ENCODE measurements at places on chromosomes 5 and 9. TPM values are rescaled to one million over a fixed set of nuclear protein-coding genes. Genes with fewer than 3 reads are reported as not detected.

- no peak for DNase-seq
Measured at GRCh38 chr5:3348576-3349535, 246.8 kb upstream of the IRX1 start.

- peak; percentile 22 for DNase-seq
Measured at GRCh38 chr5:22242532-22242931, 610.6 kb downstream of the CDH12 start.

The TOR4A gene
- total RNA-seq, result 1.5 TPM

GRCh38 chr9:34587271-34587670 lies 2.3 kb downstream of the CNTFR start:
- DNase-seq, result no peak

GRCh38 chr5:112581811-112582320 lies 155.8 kb upstream of the APC start:
- DNase-seq, result no peak

- no peak for DNase-seq
Measured at GRCh38 chr5:27140831-27141230, 102.4 kb upstream of the CDH9 start.

DNA sequence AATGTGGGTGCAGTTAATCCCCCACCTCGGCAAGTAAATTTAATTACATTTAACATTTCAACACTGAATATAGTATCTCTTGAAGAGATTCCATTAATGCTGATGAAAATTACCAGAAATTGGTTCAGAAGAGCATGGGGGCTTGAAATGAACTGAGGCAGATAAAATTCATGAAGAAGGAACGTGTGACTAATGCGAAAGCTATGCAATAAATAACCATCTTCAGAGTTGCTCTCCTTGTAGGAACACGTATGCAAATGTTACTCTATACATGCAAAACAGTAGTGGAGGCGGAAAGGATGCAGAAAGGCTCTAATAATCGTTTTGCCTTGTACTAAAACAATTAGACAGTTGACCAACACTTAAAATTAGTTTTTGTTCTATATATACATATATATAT lies 320.2 kb downstream of the CTNND2 start:
- DNase-seq, result no peak

The TAF11L8 gene
- not detected for total RNA-seq

GRCh38 chr9:98150721-98151120 lies 31.7 kb upstream of the TRIM14 start:
- DNase-seq, result no peak

DNA sequence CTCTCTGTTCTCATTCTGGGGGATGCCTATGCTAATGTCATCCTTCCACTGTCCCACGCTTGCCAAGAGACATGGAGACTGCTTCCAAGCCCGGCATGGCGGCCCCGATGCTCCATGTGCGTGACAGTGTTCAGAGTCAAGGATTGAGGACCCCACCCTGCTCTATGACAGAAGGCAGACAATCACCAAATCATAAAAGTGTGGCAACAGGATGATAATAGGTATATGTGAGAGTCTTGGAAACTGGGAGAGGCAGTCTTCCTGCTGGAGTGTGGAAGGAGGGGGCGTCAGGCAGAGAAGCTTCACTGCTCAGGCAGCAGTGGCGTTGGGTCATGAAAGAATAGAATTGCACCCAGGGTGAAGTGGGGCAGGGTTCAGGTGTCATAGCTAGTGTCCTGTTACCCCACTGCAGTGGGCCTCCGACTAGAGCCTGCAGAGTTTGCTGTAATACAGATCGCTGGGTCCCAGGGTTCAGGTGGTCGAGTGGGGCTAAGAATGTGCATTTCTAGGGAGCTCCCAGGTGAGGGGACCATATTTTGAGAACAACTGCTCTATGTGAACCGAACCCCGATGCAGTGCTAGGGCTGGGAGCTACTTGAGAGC lies 12.5 kb upstream of the GADD45G start:
- DNase-seq, result no peak

DNA sequence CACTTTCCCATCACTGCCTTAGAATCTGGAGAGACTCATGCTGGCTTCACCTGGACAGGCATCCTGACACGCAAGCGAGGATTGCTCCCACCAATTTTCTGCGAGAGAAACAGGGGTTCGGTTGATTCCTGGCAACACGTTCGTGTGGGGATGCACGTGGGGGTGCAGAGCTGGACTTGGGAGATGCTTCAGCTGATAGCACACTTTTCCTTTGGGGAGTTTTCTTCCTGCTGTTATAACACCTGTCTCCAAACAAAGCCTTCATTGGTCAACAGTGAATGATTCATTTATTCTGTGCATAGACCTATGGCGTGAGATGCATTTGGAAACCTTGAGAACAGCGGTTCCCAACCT lies 50.0 kb downstream of the ROPN1L start:
- no peak for DNase-seq

The TPPP gene
- 44.5 TPM for total RNA-seq

The PSMD5 gene
- 48.5 TPM for total RNA-seq

DNA sequence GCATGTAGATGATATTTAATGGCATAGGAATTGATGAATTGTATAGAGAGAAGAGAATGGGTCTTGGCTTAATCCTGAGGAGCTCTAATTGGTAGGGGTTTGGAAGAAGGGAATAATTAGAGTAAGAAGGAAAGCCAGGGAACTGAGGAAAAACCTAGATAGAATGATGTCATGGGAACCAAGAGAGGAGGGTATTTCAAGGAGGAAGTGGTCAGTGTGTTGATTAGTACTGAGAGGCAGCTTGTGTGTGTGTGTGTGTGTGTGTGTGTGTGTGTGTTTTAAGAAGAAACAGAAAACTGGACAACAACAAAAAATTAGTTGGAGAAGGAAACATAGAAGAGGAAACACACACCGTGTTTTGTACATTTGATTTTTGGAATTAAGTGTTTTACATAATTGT lies 42.8 kb downstream of the MAST4 start:
- DNase-seq, result no peak

The C1QTNF2 gene
- total RNA-seq, result 1.0 TPM

DNA sequence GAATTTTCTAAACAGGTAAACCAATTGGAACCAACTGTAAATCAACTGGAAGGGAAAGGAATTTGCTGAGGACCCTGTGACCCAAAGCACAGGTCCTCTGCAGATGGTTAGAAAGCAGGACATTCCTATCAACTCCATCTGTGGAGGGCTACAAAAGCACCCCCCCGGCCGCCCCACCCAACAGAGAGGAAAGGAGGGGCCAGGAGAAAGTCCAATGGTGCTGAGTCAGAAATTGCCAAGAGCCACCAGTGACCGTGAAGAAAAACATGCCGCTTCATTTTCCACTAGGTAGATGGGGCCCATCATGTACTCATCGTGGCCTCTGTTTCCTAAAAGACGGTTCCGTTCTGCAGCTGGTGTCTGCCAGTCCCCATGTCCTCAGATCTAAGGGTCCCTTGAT lies 66.3 kb downstream of the RAPGEF1 start:
- no peak for DNase-seq

DNA sequence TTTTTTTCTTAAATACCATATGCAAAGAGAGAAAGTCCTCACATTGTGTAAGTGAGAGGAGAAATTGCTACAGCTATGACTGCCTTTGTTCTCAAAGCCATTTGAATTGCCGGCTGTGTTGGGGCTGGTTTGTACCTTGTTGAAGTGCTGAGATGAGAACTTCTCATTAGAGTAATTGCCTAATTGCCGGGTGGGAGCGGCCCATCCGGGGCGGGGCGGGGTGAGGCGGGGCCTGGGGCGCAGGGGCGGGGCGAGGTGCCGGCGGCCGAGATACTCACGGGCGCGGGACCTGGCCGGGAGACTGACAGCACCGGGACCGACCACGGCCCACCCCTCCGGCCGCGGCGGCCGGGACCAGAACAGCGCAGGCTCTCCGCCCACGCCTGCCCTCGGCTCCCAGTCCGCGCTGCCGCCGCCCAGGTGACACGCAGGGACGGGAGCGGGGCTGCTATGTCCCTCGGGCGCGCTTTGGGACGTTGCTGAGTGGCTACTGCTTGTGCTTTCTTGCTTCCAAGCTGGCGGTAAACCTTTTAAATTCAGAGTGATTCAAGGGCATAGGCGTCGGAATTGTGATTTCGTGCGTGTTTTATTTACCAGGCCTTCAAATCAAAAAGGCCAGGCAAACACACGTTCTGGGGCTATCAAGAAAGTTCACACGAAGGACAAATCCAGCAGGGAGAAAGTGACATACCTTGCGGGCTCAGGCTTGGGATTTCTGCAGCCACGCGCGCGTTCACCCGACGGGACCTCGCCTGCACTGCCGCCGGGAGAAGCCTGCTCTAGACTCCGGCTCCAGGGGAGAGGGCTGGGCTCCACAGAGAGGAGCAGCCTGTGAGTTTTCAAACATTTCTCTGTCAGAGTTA lies 269.1 kb downstream of the FANCC start:
- peak; percentile 65 for DNase-seq

DNA sequence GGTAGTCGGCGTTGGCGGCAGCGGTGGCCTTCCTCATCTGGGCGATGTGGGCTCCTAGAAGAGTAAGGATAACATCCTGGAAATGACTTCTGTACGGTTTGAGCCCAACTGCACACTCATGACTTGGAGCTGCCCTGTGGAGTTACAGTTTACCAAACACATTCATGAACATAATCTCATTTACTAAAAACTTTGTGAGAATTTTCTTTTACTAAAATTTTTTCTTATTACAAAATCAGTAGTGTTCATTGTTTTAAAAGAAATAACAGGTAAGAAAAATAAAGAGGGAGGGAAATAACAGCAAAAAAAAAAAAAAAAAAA lies 5.3 kb downstream of the FOXE1 start:
- DNase-seq, result no peak

The FST gene
- total RNA-seq, result 0.98 TPM

DNA sequence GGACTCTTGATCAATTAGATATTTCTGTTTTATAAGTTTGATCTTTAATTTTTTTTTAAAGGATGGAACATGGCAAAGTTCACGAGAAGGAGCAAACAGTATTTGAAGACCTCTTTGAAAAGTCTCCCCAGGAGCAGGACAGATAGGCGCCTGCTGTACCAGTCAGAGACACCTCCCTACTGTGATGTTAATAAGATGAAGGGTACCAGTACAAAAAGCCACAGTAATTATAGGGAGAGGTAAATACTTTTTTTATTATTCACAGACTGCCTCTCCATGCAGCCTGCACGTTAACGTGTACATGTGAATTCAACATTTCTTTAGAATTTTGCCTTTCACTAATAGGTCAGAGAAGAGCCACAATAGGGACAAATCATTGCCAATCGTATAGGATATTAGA lies 146.5 kb upstream of the CDH6 start:
- DNase-seq, result no peak

The PCDHGB2 gene
- total RNA-seq, result 8.9 TPM

GRCh38 chr5:57900381-57900944 lies 417.9 kb upstream of the ACTBL2 start:
- DNase-seq, result no peak

The FOXD4L5 gene
- not detected for total RNA-seq

DNA sequence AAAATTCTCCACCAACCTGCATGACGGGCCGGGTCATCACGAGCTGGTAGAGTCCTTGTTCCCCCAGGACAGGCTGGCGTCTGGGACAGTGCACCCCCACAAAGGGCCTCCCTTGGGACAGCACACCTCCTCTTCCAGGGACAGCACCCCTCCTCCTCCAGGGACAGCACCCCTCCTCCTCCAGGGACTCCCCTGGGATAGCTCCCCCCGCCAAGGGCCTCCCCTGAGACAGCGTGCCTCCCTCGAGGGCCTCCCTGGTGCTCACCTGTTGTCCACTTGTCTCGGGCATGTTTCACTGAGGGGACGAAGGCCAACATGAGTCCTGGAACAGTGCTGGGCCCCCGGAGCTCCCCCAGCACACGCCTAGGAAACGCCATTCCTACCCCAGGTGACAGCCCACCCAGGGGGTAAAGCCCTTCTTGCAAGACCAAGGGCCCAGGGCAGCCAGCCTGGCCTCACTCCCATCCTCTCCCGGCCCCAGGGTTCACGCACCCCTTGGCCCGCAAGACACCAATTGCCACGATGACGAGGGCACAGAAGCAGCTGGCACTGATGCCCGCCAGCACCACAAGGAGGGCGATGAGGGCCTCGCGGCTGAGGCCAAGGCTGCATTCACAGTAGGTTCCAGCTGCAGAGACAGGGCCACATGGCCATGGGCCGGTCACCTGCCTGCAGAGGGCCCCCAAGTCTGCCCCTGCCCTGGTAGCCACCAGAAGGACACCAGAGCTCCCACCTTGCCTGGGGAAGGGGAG lies 531 bp downstream of the TMEM210 start:
- DNase-seq, result no peak

- DNase-seq, result peak; percentile 49
Measured at GRCh38 chr9:37197158-37198038, 77.0 kb downstream of the ZCCHC7 start.

GRCh38 chr9:93650448-93650847 lies 74.1 kb downstream of the PHF2 start:
- DNase-seq, result peak; percentile 9

- DNase-seq, result no peak
Measured at GRCh38 chr9:14690948-14691730, 2.1 kb downstream of the ZDHHC21 start.

The PCYOX1L gene
- total RNA-seq, result 25.4 TPM

DNA sequence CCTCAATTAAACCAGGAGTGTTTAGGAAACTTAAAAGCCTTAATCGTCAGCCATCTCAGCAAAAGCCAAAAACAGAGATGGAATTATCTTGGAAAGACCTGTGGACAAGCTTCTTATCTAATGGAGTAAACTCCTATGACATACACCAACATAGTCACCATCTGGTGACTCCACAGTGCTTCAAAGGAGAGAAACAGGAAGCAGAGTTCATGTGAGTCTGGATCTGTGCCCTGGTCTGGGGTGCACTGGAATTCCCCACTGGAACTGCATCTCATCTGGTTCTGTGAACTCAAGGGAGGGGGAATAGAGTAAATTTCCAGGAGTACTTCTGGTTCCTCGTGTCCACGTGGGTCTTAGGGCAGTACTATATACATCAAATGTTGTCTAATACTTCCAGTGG lies 36.3 kb upstream of the KCNN2 start:
- DNase-seq, result no peak

The REEP2 gene
- total RNA-seq, result 232 TPM

DNA sequence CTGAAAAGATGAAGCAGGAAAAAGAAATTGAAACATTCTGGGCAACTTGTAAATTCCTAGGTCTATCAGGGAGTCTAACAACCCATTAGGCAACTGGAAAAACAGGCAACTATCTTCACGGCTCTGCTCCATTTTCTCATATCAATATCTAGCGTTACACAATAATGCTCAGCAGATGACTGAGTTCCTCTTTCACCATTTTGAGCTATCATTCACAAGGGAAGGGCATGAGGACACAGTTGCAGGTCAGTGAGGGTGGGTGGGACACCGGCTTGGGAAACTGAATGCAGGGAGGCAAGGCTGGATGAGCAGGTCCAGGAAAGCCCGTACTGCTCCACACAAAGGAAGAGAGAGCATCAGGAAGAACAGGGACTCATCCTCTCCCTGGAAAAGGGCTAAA lies 67.0 kb downstream of the FRMD3 start:
- DNase-seq, result no peak

DNA sequence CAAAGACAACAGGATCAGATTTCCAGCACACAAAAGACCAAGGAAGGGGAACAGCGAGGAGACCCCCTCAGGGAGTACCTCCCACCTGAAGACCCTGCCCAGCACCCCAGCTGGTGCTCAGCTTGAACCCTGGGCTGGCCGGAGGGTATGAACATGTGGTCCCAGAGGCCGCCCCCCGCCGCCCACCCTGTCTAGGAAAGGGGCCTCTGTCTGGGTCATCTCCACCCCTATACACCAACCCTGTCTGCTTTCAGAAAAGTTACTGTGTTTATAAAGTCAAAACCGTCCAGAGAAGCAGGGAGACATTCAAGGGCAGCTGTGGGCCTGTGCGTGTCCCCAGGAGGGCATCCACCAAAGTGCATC lies 72.2 kb downstream of the ADAMTS2 start:
- DNase-seq, result peak; percentile 18

GRCh38 chr9:21402386-21403251 lies 6.3 kb upstream of the IFNA8 start:
- peak; percentile 57 for DNase-seq

The GRM6 gene
- not detected for total RNA-seq

Data from glutamatergic neuron (in vitro differentiated cells).